ENCODE measurements at places on chromosomes 12 and 14.

- DNase-seq: no peak
Measured at GRCh38 chr14:99549684-99550083, 54.3 kb downstream of the CCDC85C start.

DNA sequence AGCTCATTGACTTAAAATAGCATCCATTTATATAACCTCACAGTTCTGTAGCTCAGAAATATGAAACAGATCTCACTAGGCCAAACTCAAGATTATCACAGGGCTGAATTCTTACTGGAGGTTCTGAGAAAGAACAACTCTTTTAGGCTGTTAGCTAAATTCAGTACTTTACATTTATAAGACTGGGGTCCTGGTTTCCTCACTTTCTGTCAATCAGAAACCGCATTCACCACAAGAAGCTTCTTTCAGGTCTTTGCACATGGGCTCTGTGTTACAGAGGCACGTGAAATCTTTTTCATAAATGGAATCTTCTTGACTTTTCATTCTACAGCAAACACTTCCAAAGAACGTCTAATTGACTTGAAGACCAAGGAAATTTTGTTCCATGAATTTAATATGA lies 876.3 kb upstream of the FOXG1 start:
- DNase-seq: no peak

DNA sequence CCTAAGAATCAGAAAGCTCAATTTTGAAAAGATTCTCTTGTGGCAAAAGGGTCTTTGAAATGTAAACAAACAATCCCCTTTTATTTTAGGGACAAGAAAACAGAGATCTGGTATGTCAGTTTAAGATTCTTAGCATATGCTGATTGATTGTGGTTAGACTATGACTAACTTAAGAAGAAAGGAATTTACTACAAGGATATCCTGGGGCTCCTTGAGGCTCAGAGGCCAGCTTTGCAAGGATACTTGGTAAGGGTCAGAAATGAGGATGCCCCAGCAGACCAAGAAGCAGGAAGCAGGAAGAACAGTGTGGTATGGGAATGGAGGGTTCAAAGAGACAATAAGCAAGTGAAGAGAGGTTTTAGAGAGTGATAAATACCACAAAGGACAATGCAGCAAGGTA lies 474.6 kb downstream of the ETNK1 start:
- DNase-seq: no peak

GRCh38 chr12:49322367-49322707 lies 718 bp upstream of the TROAP start:
- DNase-seq: no peak

- no peak for DNase-seq
Measured at GRCh38 chr12:123815968-123816367, 53.9 kb downstream of the DNAH10 start.

DNA sequence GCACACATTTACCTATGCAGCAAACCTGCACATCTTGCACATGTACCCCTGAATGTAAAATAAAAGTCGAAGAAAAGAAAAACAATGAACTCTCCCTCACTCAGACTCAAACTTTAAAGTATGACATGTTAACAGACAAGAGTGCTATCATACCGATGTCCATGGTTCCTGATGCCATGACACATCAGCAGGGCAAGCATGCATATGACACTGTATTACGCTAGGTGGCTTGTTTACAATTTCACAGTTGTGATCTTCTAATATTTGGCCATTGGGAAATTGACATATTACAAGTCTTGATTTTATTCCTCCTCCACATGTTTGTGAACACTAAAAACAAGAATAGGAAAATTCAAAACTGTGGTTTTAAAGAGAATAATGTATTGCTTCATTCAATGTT lies 126.6 kb downstream of the ADAMTS20 start:
- no peak for DNase-seq

- no peak for DNase-seq
Measured at GRCh38 chr14:90839024-90839888, 23.0 kb upstream of the TTC7B start.

GRCh38 chr14:103552011-103552845 lies 10.2 kb downstream of the BAG5 start:
- no peak for DNase-seq

- DNase-seq: no peak
Measured at GRCh38 chr14:83463500-83464098, 1929.9 kb upstream of the SEL1L start.

DNA sequence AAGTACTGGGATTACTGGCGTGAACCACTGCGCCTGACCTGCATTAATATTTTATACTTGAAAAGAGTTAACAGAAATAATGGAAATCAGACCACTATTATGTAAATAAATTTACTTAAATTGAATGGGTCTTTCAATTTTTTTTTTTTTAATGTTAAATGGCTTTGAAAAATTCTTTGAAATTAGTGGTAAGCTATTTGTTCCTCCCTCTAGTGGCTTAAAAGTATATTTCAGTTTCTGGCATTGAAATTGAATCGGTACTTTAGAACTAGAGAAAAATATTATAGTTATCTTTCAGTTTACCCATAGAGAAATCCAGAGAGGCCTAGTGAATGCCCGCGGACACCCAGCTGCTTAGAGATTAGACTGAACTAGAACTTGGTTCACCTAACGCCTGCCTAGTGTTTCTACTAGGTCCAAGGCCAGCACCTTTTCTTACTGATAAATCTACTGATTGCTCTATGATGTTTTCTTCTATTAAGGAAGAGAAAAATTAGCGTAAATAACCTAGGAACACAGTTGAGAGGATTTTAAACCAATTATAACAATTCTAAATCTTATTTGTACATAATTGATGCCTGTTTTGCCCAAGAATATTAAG lies 106.5 kb downstream of the EML1 start:
- no peak for DNase-seq

DNA sequence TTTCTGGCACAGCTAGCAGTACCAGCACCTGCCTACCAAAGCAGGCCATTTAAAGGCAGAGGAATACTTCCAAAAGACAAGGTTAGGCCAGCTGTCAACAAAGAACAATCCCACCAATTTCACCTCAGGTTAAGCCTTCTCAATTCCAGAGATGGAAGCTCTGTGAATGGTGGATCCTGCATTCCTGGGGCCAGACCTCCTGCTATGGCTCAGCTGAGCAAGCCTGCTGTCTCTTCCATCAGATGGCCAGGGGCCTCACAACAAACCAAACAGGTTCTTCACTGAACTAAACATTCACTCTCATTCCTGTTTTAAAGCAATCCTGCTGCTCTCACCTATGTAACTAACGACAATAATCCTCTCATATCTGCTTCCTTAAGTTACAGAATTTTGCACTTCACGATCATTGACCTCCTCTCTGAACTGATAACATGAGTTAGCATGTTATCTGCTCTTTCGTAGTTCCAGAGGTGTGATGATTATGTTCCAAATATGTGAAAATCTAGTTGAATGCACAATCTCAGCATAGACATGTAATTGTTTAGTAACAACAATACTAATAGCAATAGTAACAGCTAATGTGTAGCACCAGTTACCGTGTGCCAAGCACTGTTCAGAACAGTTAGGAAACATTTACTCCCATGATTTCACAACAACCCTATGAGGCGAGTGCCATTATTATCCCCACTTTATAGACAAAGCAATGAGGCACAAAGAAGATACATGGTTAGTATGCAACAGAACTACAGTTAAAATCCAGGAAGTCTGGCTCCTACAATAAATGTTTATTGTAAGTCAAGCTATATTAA lies 73.2 kb downstream of the SLC2A13 start:
- no peak for DNase-seq

DNA sequence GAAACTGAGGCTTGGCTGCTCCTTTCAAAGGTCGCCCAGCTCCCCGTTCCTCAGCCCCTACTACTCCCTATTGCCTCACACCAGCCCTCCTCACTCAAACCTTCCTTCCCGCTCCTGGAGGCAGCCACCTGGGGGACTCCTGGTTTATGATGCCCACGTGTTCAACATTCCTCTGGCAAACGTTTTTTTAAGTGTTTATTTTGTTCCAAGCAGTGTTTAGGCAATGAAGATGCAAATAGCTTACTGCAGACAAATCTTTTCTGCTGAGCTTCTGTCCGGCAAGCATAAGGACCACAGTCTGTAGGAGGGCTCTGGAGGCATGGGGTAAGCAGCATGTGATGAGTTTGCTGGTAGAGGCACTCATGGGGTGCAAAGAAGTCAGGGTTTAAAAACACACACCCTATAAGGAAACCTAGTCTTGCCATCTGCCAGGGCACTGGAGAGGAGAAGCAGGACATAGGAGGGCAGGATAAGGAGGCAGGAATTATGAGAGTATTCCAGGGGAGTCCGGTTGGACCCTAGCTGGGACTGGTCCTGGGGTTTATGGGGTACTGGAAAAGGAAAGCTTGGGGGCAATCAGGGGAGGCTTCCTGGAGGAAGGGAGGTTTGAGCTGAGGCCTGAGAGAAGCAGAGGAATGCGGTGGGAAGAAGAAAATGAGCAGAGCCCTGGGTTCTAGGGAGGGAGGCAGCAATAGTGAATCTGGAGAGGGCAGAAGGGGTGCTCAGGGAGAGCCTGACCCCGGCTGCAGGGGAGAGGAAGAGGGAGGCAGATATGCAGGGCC lies 123.3 kb downstream of the NCOR2 start:
- no peak for DNase-seq

- DNase-seq: no peak
Measured at GRCh38 chr14:32381869-32382268, 52.8 kb downstream of the AKAP6 start.

GRCh38 chr12:71469258-71469750 lies 29.7 kb downstream of the LGR5 start:
- DNase-seq: no peak

DNA sequence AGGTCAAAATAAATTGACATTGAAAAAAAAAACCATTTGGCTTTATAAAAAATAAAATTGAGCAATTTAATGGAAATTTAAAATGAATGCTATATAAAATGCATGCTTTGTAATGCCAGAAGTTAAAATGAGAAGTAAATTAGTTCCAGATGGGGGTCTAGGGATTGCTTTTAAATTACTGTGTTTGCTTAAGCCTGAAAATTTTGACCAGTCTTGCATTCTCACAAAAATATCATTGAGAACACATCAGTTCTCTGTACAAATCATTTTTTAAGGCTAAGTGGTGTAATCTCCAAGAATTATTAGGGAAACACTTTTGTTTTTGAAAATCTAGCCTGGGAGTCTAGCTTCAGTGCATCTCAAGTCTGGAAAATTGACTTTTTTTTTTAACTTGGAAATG lies 90.7 kb downstream of the RERG start:
- no peak for DNase-seq

- DNase-seq: no peak
Measured at GRCh38 chr14:94936401-94936892, 166.5 kb upstream of the GSC start.

- no peak for DNase-seq
Measured at GRCh38 chr12:22881878-22882385, 257.0 kb downstream of the ETNK1 start.

- DNase-seq: no peak
Measured at GRCh38 chr12:29201296-29201695, 52.2 kb downstream of the FAR2 start.

- no peak for DNase-seq
Measured at GRCh38 chr12:90076851-90077319, 368.2 kb upstream of the ATP2B1 start.

GRCh38 chr12:132540436-132540835 lies 50.5 kb downstream of the FBRSL1 start:
- DNase-seq: no peak

DNA sequence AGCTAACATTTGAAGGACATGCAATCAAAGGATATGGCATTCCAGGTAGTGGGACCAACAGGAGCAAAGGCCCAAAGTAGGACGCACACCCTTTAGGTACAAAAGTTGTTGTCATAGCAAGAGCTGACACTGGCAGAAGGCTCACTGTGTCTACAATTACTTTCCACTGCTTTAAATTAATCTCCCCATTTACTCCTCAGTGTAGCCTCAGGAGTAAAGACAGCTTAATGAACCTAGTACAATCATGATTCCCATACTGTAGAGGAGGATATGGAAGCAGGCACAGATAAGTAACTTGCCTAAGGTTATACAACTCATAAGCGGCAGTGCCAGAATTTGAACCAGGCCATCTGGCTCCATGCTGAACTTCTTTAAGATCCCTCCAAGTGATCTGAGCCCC lies 212.9 kb upstream of the SFSWAP start:
- DNase-seq: no peak

DNA sequence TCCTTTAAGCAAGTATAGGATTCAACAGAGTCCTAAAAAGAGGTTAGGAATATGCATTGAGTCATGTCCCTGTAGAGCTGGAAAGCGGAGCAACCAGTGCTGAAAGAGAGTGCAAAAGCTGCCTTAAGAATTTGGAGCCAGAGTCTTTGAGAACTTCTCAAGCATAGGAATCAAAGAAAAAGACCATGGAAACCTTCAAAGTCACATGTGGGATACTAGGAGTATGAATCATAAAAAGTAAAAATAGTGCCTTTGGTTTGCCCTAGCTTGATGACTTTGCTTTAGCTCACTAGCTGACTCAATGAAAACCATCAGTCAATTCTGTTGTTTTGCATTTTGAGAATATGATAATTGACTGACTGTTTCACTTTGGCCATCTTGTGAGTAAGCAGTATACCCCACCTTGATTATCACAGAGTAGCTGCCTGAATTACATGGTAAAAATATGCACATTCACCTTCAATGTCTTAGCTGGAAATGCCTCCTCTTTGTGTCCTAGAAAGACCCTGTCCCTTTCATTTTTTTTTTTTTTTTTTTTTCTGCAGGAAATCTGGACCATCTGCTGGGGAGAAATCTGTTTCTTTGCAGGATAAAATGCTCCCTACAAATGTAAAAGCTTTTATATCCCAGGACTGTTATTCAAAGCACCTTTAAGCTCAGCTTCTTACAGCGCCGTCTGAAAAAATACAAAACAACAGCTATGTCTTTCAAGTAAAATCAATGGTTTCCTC lies 248.6 kb upstream of the KRR1 start:
- no peak for DNase-seq

GRCh38 chr14:92750994-92751400 lies 2.6 kb upstream of the LGMN start:
- DNase-seq: no peak

- no peak for DNase-seq
Measured at GRCh38 chr14:65703521-65703920, 291.0 kb downstream of the FUT8 start.

- DNase-seq: no peak
Measured at GRCh38 chr14:90384543-90384911, 12.3 kb upstream of the CALM1 start.

GRCh38 chr14:75441728-75442127 lies 13.9 kb downstream of the JDP2 start:
- no peak for DNase-seq

DNA sequence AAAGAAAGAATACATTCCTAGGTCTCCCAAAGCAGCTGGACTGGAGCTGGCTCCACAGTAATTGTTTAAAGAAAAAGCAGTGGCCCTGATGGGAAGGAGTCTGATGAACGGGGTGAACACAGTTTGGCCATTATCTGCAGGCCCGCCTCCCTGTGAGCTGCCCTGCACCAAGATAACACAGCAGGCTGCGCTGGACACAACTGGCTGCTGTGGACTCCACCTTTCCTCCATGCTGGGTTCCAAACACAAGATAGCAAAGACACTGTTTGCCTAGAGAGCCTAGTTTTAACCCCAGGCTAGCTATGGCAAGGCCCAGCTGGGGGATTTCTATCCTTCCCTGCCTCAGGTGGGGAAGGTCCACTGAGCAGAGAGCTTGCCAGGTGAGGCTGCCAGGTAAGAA lies 34.6 kb downstream of the ZFP36L1 start:
- DNase-seq: no peak

- no peak for DNase-seq
Measured at GRCh38 chr12:76024102-76024781, 7.3 kb downstream of the PHLDA1 start.

- no peak for DNase-seq
Measured at GRCh38 chr12:94128280-94128679, 20.1 kb upstream of the PLXNC1 start.

- DNase-seq: no peak
Measured at GRCh38 chr14:20836668-20837338, 34.2 kb upstream of the RNASE1 start.

- no peak for DNase-seq
Measured at GRCh38 chr14:56207626-56208292, 89.5 kb downstream of the PELI2 start.

Data from esophagus squamous epithelium (tissue), 5 donors.